ENCODE measurements at places on chromosomes 11 and 22.

DNA sequence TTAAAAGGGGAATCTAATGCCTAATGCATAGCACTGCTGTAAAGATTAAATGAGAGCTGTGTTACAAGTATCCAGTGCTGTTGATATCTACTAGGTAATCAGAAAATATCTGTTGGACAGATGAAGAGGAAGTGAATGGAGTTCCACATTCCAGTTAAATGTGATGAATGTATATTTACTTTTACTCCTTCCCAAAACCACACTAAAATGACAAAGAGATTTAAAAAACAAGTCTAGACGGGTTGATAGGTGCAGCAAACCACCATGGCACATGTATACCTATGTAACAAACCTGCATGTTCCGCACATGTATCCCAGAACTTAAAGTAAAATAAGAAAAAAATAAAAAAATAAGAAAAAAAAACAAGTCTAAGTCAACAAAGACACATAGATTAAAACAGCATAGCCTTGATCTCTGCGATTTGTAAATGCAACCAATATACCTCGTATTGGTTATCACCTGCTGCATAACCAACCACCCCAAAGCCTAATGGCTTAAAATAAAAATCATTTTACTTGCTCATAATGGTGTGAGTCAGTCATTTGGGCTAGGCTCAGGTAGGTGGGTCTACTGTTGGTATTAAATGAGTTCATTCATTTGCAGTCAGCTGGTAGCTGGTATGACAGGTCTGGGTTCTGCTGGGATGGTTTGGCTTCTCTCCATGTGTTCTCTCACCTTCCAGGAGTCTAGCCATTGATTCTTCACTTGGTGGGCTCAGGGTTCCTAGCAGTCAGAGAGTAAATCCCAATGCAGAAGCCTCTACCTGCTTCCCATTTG, 39.7 kb upstream of the SLC6A5 start:
- no peak for DNase-seq

DNA sequence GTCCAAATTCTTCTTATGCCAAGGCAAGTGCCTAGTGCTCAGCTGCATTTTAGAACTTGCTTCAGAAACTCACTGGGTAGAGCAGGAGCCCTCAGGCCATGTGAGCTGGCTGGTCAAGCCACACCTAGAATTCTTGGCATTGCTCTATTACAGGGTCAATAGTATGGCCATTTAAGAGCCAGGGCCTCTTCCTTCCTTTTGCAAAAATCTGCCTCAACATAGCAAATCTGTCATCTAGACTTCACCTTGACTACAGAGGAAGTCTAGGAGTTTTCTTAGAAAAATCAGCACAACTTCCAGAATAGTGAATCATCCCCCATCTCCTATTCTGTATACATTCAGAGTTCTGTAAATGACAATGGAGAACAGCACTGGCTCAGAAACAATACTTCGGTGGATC, 112.0 kb upstream of the TTC12 start:
- DNase-seq = no peak

DNA sequence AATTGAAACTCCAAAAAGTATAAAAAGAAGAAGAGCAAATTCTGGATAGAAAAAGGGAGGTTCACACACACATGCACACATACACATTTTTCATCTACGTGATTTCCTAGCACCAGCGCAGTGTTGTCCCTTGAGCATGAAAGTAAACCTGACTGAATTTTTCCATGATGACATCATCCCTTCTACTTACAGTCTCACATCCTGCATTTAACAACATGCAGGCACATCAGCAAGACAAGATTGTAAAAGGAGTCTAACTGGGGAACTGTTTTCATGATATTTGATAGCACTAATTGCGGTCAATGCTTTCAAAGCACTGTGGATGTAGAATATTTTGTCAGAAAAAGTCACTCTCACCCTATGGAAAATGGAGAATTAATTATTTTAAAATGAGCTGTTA, 36.6 kb downstream of the GAS2 start:
- no peak for DNase-seq

DNA sequence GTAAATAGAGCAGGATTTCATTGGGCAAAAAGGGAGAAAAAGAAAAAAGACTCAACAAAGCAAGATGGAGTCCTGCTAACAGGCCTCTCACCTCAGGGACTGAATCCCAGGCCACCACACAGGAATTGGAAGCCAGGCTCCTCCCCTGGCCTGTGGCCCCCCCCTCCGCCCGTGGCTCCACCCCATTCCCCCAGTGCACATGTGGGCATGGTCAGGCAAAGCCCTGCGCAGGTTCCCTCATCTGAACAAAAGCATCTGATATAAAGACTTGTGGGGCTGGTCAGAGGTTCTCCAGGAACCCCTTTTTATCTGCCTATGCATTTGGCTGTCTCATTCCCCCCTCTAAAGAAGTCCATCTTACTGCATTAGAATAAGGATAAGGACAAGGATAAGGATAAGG, 46.0 kb upstream of the PAK1 start:
- DNase-seq = no peak

- no peak for DNase-seq
Observed at GRCh38 chr11:115918576-115918975, 414.4 kb upstream of the CADM1 start.

GRCh38 chr22:42078469-42079318, 806 bp upstream of the SMDT1 start:
- no peak for DNase-seq

DNA sequence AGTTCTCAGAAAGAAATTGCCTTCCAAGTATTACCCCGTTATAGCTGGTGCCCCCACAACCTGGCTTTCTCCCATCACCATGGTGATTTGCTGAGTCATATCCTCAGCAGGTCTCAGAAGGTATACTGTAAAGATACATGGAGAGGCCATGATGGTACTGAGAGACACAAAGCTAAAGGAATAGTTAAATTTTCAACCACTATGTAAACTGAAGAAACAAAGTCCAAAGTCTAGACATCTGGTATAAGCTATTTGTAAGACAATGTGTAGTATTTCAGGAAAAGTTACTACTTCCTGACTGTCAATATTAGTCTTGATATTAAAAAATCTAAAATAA, 377.1 kb downstream of the DCDC1 start:
- DNase-seq = no peak

GRCh38 chr11:114215871-114216795, 80.1 kb upstream of the NNMT start:
- no peak for DNase-seq

DNA sequence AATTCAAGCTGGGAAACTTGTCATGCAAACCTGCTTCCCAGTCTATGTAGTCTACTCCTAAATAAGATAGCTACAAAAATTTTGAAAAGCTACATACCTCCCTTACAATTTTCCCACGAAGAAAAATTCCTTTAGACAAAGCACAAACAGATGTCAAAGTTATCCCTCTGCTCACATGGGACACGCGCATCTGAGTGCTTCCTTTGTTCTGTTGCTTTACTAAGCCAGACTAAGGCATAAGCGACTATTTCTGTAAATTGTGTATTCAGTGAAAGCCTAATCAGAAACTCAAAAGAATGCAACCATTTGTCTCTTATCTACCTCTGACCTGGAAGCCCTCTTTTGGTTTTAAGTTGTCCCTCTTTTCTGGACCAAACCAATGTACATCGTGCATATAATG, 583.7 kb upstream of the B3GAT1 start:
- no peak for DNase-seq

- DNase-seq = peak; percentile 65
Observed at GRCh38 chr22:46071451-46072109, 78.7 kb upstream of the PPARA start.

DNA sequence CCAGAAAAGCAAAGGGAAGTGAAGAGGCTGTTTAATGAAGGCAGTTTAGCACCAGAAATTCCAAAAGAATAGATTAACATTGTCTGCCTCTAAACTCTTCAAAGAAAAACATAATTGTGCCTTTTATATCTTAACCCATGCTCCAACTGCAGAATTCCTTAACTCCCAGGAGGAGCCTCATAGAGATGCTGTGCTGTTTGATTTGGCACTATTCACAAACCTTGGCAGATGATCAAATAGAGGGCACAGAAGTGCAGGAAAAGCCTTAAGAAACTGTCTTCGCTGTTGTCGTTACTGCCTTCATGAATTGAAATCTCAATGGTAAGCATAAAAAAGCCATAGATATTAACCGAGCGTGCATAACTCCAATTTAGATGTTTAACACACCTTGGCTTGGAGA, 124.1 kb upstream of the MPPED2 start:
- no peak for DNase-seq

- DNase-seq = peak; percentile 6
Observed at GRCh38 chr22:35477911-35478582, 62.6 kb upstream of the RASD2 start.

DNA sequence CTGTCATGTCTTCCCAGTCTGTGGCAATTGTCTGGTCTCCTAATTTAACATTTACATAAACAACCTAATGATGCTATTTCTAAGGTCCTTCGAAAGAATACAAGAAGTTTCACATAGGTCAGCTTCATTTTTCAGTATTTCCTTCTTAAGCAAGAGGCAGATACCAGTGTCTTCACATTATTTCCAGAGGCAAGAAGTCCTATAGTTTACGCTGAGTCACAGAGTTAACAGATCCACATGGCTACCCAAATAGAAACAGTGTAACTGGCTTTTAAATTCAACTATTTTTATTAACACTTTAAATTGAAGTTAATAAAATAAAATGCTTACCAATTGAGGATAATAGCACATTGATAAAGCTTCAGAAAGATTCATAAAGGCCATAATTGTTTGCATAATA, 10.9 kb downstream of the PRRG4 start:
- DNase-seq = no peak

- no peak for DNase-seq
Observed at GRCh38 chr11:45805305-45806071, 539 bp downstream of the SLC35C1 start.

DNA sequence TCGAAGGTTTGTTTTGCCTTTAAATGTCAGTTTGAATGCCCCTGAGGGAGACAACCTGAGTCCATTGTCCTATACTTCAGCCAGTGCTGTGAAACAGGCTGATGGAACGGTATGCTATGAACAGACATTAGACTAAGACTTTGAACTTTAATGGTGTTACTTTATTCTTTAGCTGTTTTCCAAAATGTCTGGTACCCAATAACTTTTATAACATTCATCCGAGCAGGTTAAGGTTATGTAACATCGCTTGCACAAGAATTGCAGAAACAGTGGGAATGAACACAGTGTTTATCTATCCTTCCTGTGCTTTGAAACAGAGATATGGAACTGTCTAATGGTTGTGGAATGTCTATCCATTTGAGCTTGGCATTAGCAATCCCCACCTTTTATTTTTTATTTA, 12.5 kb upstream of the PTS start:
- DNase-seq = no peak

- DNase-seq = no peak
Observed at GRCh38 chr11:35802221-35802620, 139.6 kb downstream of the TRIM44 start.

GRCh38 chr22:46073683-46074504, 76.4 kb upstream of the PPARA start:
- no peak for DNase-seq

Measured in CD4-positive, alpha-beta T cell treated with Interleukin-21 for 1 hour (primary cell).